ENCODE measurements at places on chromosomes 16 and 17.

DNA sequence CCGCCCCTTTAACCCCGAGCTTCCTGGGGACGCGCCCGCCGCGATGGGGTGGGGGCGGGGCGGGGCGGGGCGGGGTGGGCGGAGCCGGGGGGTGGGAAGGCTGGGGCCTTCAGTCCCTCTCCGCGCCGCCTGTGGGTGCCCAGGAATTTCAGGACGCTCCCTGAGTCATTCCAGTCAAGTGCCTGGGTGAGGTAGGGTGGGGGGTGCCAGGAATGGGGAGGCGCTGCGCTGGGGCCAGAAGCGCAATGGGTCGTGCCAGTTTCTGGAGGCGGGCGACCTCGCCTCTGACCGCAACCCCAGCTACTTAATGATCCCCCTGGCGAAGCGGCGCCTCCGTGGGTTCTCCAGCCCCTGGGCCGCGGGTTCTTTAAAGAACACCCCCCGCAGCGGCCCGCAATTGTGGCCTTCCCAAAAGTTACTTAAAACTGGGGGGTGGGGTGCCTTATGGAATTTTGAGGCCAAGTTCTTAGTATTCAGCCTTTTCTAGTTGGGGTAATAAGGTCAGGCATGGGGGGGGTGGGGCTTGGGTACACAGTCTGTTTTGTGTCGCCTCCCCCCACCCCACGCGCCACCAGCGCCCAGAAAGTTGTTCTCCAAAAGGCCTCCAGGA lies 826 bp upstream of the GSE1 start:
- DNase-seq: peak; percentile 95

DNA sequence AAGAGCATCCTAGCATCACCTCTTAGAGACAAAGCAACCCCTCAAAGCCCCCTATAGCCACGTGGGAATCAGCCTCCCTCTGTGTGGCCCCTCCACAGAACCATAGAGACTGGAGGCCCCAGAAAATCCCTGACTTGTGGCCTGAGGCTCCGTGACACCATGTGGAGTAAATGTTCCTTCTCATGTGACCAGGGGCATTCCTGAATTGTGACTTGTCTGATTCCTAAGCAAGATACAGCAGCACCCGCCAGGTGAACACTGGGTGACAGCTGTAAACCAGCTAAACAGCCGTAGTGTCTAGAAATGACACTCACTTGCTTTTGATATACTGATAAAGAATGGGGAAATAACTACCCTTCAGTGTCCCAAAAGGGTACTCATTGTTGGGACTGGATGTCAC lies 79.0 kb downstream of the DYNLRB2 start:
- DNase-seq: no peak

GRCh38 chr16:84042879-84043485 lies 387 bp upstream of the SLC38A8 start:
- no peak for DNase-seq

- DNase-seq: no peak
Observed at GRCh38 chr16:7442050-7442449, 109.4 kb downstream of the RBFOX1 start.

DNA sequence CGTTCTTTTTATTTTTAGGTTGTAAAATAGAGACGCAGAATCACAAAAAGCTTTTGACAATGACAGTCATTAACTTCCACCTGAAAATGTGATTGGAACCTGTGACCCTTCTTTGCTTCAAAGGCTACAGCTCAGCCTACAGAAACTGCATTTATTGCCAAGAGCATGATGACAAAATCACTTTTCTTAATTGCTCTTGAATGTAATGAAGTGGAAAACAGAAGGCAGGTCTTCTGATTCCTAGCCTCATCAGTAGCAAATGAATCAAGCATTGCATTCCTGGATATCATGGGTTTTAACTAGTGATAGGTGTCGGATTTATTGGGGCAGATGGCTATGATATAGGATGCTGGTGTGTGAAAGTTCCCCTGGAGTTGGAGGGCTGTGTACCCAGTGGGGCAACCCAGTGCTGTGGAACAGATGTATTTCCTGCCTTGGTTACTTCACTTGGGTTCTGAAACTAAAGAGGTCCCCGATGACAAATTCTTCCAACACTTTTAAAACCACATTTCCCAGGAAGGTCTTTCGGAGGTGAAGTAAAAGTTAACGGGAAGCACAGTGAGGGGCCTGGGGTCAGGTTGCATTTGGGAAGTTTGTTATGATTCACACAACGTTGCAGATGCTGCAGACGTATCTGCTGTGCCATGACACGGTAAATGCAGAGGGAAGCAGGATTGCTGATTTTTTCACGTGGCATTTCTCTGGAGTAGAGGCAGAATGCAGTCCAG lies 127.5 kb downstream of the HS3ST3A1 start:
- peak; percentile 23 for DNase-seq

DNA sequence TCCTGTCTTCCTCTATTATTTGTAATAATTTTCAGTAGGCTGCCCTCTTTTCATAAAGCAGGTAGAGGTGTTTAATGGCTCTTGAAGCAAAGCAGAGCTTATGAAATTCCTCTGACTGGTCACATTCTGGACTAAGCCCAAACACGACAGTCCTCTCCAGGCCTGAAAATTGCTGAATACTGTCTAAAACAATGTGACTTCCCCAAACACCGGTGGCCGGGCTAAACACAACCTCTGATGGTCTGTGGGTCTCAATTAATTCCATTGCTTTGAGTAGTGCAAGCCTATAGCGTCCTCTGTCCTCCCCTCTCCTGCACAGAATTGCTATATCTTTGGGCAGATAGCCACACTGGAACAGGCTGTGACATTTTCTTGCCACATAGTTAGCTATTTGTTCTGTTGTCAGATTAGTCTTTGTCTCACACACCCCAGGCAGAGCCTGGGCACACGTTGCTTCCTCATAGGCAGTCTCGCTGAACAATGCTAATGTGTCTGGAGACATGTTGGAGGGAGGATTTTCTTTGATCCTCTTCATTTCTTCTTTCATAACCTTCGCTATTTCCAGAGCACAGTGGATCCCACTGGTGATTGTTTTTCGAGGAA lies 10.8 kb upstream of the SLFN12L start:
- DNase-seq: no peak

DNA sequence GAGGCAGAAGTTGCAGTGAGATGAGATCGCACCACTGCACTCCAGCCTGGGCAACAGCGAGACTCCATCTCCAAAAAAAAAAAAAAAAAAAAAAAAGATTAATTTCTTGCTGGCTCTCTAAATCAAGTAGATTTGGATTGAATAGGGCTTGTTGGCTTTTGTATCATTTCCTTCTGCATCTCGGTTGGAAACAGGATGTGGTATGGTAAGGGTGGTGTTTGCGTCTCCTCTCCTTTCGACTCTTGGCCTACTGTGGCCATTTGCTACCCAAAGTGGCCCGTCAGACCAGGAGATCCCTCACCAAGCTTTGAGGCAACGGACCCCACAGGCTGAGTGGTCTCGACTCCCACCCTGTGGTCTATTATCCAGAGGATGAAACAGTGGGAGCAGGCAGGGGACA lies 168.0 kb upstream of the IRX3 start:
- DNase-seq: no peak

- DNase-seq: peak; percentile 51
Observed at GRCh38 chr17:79294459-79295071, 219.9 kb downstream of the ENGASE start.

GRCh38 chr16:57637020-57637419 lies 8.6 kb downstream of the ADGRG1 start:
- DNase-seq: no peak

DNA sequence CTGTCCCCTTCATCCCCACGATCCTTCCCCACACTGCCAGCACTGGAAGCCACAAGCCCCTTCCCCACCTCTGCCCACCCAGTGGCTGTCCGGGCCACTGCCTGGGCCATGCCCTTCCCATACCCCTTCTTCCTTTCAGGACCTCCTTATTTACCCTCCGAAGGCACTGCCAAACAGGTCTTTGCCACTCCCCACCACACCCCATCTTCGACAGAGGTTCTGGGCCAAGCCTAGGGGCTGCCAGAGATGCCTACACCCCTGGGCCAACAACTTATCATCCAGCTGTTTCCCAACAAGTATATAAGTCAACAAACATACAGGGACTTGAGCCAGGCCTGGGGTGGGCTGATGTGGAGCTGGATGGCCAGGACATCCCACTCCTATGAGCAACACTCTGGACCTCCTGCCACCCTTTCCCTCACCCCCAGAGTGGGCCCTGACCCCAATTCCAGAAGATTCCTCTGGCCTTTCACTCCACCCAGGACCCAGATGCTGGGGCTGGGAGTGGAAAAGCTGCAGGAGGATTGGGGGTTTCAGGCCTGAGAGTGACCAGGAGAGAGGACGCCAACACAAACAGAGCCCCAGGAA lies 1.5 kb upstream of the PPP1R1B start:
- no peak for DNase-seq

DNA sequence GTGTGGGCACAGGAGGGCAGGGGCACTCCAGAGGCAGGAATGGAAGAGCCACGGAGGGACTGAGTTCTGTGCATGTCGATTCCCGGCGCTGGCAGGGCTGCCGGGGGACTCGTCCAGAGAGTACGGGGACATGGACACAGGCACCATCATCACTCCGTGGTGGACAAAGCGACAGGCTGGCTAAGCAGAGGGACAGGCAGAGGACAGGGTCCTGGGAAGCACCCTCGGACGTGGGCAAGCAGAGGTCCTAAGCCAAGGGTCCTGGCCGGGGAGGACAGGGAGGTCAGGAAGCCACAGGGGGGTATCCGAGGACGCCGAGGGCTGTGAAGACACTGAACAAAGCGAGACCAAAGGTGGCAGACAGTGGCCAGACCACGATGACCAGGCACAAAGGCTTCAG lies 44.3 kb upstream of the ENPP7 start:
- DNase-seq: no peak

- DNase-seq: no peak
Observed at GRCh38 chr16:80161799-80162739, 378.7 kb upstream of the DYNLRB2 start.

GRCh38 chr17:55237841-55238178 lies 26.9 kb upstream of the HLF start:
- no peak for DNase-seq

- peak; percentile 73 for DNase-seq
Observed at GRCh38 chr17:31216031-31216751, 80.8 kb downstream of the OMG start.

GRCh38 chr17:33940769-33941370 lies 314.2 kb upstream of the CCL2 start:
- no peak for DNase-seq

DNA sequence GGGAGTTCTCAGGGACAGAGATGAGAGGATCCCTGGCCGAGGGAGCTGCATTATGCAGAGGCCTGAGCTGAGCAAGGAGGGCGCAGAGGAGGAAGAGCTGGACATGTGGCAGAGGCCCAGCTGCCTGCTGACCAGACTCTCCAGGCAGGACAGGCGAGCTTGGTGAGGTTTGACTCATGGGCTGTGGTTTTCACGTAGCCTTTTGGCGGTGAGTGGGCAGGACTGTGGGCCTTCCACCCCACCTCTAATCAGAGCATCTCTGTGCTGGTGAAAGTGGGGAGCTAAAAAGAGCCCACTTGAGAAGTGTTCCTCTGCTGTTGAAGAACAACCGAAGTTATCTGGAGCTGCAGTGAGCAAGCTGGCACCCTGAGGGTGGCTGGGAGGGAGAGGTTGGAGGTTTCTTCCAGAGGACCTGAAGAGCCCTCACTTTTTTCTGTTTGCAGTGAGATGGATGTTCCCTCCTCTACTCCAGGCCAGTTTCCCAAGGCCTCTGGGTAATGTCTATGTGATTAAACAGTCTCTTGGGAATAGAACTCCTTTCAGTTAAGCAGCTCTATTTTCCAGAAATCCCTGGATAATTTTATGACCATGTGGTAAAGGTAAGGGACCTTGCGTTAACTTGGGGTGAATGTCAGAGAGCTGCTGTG lies 11.9 kb downstream of the EPN2 start:
- DNase-seq: peak; percentile 54

Measured in fibroblast of skin of back (primary cell).